ENCODE measurements at places on chromosomes 1 and 21. TPM values are rescaled to one million over a fixed set of nuclear protein-coding genes. Genes with fewer than 3 reads are reported as not detected.

The ADGRL4 gene
- 23.5 TPM for total RNA-seq

The UMODL1 gene
- total RNA-seq: 0.07 TPM

The CRNN gene
- not detected for total RNA-seq

The OR10J1 gene
- total RNA-seq: not detected

The WNT3A gene
- total RNA-seq: 4.0 TPM

The PDZK1IP1 gene
- total RNA-seq: 57.6 TPM

The RAB7B gene
- 5.2 TPM for total RNA-seq

The KANK4 gene
- total RNA-seq: 1.7 TPM

The GNAT2 gene
- not detected for total RNA-seq

The SLC45A1 gene
- total RNA-seq: 1.1 TPM

The LCA5L gene
- 12.6 TPM for total RNA-seq

The GUCA2B gene
- total RNA-seq: not detected
